ENCODE measurements at places on chromosomes 6 and 20.

GRCh38 chr20:58237318-58238132 is 9.1 kb upstream of the ANKRD60 start:
- no peak for DNase-seq

DNA sequence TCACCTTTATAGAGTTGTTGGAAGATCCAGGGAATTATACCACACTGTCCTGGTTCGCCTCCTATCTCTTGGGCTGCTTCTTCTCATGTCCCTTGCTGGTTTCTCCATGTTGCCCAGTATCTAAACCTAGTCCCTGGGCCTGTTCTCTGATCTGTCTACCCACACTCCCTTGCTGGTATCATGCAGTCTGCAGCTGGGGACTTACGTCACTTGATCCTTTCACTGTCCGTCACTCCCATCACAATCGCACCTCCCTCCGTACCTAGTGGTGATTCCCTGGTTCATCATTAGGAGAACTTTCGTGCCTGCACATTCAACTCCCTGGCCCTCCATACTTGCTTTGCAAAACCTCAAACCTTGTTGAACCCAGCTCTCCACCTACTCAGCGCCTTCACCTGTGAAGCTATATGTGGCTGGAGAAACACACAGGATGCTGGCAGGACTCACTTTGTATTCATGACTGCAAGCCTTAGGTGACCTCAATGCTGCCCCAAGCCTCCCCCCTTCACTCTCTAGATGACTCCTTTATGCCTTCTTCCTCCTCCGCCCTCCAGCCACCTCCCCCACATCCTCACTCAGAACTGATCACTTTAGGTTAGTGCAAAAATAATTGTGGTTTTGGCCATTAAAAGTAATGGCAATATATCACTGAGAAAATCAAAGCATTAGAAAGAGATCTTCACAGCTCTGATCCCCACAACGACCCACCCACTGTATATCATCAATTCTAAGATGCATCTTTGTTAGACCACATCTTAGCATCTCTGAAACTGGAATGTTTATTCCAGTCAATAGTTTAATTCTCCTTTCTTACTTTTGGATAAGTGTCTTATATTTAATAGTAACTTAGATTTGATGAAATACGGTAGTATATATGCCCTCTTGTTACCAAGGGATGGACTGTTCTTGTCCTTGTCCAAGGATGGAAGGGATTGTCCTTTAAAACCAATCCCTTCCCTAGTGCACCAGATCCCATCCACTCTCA is 26.4 kb downstream of the GDAP1L1 start:
- no peak for DNase-seq

DNA sequence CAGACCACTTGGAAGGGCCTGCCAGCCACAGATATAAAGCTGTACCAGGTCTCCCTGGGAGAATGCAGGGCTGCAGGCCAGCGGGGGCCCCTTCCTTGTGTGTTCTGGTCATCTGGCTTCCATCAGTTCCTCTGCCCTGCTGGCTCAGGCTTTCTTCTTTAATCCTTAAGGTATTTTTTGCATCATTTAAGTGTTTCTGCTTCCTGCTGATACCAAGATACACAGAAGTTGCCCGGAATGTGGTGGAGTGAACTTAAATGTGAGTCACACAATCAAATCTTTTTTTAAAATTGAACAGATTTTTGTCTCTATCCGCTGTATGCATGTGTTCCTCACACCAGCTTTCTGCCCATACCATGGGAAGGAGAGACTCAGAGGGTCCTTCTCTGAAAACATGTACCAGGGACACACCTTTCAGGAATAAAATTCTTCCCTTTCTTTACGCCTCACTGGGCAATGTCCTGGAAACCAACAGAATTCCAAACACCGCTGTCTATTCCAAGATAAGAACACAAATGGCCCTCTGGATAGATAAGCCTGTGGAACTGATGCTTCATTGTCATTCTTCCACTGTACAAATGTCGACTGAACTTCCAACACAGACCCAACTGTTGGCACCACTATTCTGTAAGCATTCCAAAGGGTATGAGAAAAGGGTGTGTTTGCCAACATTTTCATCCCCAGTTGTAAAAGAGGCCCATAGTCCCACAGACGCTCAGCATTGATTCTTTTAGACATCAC is 206.2 kb upstream of the MYLIP start:
- DNase-seq, result no peak

DNA sequence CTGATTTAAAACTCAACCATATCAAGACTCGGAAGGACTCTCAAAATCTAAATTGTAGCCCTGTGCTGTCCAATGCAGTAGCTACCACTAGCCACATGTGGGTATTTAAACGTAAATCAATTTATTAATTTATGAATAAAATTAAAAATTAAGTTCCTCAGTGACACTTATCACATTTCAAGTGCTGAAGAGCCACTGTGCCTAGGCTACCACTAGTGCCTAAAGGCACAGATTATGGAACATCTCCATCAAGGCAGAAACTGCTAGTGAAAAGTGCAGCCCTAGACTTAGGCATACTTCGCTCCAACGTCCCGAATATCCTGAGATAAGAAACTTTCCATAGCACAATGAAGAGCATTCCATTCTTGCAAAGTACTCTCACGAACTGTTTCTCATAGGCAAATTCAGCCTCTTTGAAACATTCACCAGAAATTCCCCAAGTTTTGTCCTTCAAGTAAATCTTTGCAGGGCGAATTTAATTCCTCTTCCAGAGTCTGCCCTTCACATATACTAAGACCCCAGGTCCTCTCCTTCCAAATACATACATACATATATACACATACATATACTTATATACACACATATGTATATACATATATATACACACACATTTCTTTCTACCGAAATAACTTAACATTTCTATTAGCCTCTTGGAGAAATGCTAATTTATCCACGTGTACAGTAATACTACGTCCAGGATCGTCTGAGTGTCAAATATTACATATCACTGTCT is 1.3 kb downstream of the SUPT3H start:
- no peak for DNase-seq

- DNase-seq, result no peak
Observed at GRCh38 chr6:107972413-107973096, 14.5 kb upstream of the SEC63 start.

DNA sequence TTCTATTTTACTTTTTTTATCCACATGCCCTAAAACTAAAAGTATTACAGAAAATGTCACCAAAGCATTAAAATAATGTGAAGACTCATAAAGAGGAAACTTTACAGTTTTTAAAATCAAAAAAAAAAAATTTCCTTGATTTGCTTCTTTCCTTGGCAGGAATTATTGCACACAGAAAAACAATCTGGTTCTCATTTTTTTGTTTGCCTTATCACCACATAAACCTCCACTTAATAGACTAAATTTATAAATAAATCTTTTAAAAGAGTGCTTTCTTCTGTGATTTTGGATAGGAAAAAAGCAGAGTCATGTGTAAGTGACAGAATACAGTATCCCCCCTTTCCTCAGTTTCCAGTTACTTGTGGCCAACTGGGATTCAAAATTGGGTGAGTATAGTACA is 695.1 kb upstream of the CITED2 start:
- DNase-seq, result no peak

DNA sequence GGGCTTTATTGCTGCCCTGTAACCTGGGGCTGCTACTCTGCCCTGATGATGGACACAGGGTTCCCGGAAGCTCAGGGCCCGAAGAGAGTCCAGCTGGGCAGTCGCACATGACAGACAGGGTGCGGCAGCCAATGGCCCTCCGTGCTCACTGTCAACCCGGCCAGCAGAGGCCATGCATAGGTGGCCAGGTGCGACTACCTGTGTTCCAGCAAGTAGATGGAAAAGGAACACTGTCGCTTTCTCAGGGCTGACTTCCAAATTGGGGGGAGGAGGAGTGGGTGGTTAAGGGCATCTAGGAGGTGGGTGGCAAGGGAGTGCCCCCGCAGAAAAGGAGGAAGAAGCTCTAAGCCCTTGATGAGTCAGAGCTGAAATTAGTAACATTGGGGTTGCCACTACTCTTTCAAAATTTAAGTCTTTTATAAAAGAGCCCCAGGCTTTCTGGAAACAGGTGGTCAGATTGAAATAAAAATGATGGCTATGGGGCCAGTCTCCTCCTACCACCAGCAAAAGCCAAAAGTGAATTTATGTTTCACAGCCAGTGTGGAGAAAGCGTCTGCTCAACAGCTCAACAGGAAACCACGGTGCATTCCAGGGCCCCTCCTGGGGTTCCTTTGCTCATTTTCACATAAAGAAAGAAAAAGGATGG is 2.3 kb upstream of the RAMACL start:
- no peak for DNase-seq

DNA sequence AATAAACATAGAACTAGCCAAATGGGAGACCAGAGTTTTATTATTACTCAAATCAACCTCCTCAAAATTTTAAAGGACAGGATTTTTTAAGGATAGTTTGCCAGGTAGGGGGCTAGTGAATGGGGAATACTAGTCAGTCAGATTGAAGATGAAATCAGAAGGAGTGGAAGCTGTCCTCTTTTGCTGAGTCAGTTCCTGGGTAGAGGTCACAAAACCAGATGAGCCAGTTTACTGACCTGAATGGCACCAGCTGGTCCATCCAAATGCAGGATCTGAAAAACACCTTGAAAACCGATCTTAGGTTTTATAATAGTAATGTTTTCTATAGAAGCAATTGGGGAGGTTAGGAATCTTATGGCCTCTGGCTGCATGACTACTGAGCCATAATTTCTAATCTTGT is 558.2 kb downstream of the PKHD1 start:
- no peak for DNase-seq

DNA sequence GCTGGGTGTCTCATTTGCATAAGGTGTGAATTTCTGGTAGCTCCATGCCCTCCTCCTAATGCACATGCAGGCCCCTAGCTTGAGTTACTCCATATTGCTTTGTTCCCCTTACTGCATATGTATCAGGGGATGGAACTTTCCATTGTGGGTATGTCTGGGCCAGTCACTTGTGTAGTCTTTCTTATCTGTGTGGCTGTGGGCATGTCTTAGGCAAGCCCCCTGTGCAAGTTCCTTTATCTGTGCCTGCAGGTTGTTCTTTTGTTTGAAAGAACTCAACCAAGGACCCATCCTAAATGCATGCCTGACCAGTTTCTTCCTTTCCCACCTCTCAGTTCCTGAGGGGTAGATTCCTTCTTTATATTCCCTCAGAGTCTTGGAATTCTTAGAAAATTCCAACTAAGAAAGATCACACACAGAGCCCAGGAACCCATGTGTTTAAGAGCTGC is 23.6 kb downstream of the MBOAT1 start:
- DNase-seq, result no peak

DNA sequence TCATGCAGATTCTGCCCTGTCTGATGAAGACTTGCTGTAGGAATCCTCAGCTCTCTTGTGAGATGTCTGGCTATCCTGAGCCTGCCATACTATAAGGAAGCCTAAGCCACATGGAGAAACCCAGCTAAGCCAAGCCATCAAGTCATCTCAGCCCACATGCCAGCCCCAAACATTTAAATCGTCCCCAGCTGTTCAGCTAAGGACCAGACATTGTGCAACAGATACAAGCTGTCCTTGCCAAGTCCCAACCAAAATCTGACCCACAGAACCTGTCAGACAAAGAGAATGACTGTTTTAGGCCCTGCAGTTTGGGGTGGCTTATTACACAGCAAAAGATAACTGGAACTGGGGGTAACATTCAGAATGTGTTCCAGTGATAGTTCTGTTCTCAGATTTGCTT is 36.8 kb upstream of the FOXC1 start:
- DNase-seq, result no peak

- no peak for DNase-seq
Observed at GRCh38 chr6:8080362-8081151, 16.4 kb upstream of the BLOC1S5 start.

GRCh38 chr6:38078671-38079070 is 259.1 kb downstream of the ZFAND3 start:
- no peak for DNase-seq

GRCh38 chr20:12512755-12513154 is 496.0 kb upstream of the SPTLC3 start:
- no peak for DNase-seq

- DNase-seq, result peak; percentile 50
Observed at GRCh38 chr6:160972111-160972510, 19.5 kb upstream of the MAP3K4 start.

- DNase-seq, result no peak
Observed at GRCh38 chr6:154488802-154489437, 21.6 kb downstream of the CNKSR3 start.

GRCh38 chr6:80163754-80164187 is 57.3 kb downstream of the BCKDHB start:
- DNase-seq, result no peak

GRCh38 chr6:5058254-5058653 is 26.9 kb upstream of the PPP1R3G start:
- no peak for DNase-seq

DNA sequence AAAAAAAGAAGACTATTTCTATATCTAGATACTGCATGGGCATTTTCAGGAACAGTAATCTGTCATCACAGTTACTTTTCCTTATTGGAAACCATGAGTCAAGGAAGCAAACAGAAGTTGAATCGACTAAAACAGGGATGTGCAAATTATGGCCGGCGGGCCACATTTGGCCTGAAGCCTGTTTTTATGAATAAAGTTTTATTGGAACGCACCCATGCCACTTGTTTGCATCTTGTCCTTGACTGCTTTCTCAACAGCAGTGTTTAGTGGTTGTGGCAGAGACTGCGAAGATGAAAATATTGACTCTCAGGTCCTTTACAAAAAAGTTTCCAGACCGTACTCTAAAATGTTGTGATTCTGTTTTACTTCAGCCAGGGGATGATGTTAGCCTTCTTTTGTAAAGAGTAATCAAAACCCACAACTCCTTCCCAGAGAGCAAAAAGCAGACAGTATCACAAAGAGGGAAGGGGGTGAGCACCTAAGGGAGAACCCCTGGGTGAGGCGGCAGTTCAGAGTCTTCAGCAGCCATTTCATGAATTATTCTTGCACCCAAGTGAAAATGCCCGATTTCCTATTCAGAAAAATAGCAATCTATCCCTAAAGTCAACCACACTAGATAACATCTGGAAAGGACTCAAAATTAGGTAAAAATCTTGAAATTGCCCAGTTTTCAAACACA is 190.4 kb downstream of the MYLK4 start:
- no peak for DNase-seq

GRCh38 chr6:52735071-52735470 is 28.2 kb downstream of the GSTA2 start:
- no peak for DNase-seq

DNA sequence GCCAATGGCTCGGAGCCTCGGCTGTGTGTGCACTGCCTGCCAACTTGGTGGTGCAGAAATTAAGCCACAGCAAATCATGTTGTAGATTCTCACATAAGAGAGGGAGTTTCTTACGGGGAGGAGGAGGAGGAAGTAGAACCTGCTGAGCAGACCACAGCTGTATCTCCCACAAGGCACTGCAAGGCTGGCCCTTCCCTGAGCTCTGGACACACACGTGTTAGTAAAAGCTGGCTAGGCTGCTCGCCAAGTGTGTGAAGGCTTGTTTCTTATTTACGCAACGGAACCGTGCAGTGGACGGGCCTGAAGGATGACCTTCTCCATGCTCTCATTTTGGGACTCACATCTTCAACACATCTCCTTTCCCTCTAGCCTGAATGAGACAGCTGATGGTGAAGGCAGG is 15.7 kb upstream of the QKI start:
- DNase-seq, result no peak

Measured in NCI-H2107 (cell line).